Stimulated activated CD4-positive, alpha-beta T cell treated with anti-CD3 and anti-CD28 coated beads, Interleukin-15, amount 100 ng/mL, for 1 hour (primary cell): ENCODE measurements at places on chromosomes 2 and 18.

GRCh38 chr2:106886916-106887758 is 1.2 kb upstream of the ST6GAL2 start:
- no peak for DNase-seq

- no peak for DNase-seq
These were observed 425.5 kb upstream of the PKDCC start for GRCh38 chr2:41622301-41622700.

- DNase-seq, result no peak
These were observed 223.7 kb downstream of the LOXHD1 start for GRCh38 chr18:46433121-46433826.

- no peak for DNase-seq
These were observed 20.6 kb downstream of the MBD2 start for GRCh38 chr18:54203914-54204313.

DNA sequence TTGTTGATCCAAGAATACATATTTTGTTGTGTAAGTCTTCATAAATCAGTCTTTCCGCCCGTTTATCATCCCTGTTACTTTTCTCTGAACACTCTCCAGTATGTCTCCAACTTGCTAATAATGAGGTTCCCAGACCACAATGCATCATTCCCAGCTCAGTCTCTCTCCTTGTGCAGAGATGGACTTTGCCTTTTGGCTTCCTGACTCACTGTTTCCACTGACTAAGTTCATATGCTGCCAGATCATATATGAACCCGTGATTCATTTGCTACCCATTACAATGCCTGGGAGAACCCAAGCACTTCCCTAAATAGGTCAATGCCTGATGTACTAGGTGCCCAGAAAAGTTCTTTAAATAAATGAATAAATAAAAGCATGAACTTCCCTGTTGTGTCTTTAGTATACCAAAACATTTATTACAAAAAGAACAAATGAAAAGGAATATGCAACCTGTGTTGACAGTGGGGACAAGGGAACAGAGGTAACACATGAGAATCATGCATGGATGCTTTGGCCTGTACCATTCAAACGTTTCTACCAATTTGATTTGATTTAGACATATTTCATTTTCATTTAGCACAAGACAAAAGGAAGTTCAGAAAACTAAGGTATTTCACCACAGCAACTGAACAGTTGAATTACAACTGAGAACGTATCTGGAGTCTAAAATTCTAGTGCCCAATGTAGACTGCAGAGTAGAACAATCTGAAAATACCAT is 215.4 kb upstream of the HNRNPA3 start:
- DNase-seq, result no peak

- no peak for DNase-seq
These were observed 49.9 kb upstream of the EML6 start for GRCh38 chr2:54673501-54673998.

DNA sequence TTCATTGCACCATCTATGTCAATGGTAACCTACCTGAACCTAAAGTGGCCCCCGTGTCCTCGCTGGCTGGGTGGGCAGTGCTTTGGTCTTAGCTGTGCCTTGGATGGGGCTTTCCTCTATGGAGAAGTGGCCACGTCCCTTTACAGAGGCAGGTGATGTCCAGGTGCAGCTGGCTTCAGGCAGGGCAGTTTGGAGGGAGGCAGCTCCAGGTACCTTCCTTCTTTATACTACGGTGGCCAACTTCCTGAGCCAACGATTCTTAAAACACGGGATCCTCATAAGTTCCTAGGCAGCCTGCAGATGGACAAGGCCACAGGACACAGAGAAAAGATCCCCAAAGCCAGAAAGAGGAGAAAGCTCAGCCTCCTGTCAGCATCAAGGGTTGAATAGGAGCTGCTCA is 517.3 kb upstream of the HS6ST1 start:
- DNase-seq, result no peak

GRCh38 chr2:199692489-199692888 is 158.5 kb downstream of the FTCDNL1 start:
- DNase-seq, result no peak

- no peak for DNase-seq
These were observed 171.3 kb downstream of the THADA start for GRCh38 chr2:43424262-43425207.

DNA sequence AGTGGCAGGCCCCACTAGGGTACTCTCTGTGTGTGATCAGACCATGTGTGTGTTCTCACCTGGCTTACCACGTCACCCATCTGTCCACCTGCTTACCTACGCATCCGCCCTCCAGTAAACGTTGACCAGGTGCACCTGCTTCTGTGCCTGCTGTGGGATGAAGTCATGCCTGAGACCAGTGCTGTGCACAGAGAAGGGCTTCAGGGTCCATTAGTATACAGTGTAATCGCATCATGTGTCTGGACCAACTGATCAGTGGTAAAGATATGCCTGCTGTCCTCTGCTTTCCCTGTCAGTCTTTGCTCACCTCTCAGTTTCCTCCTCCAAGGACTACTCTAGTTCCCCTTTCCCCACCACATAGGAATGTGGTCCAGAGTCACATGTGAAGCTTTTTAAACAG is 109.3 kb downstream of the FHOD3 start:
- DNase-seq, result no peak

- DNase-seq, result no peak
These were observed 8.7 kb upstream of the CRYGA start for GRCh38 chr2:208172125-208172524.

DNA sequence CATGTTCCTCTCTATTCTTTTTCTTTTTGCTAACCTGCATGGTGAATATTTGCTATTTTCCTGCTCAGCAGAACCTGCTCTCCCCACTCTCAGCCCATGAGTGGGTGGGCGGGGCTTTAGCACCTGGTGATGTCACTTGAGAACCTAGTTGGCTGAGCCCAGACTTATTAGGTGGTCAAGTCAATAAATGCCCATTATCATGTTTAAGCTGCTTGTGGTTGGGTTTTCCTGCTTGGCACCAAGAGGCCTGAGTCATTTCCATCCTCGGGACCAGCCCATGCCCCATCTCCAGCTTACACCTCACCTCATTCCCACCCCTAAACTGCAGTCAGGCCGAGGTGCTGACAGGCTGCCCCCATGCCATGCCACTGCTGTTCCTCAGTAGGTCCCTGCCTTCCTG is 226.6 kb downstream of the ANKRD30B start:
- no peak for DNase-seq

DNA sequence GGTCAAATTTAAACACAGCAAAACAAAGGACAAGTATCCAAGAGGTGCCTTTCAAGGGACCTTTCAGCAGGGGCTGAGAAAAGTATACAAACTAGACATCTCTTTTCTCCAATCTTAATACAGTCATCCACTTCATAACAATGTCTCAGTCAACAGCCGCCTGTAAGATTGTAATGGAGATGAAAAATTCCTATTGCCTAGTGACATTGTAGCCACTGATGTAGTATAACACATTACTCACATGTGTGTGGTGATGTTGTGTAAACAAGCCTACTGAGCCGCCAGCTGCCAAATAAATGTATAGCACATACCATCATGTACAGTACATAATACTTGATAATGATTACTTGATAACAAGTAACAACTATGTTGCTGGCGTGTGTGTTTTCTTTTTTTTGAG is 31.0 kb downstream of the VIT start:
- DNase-seq, result no peak

DNA sequence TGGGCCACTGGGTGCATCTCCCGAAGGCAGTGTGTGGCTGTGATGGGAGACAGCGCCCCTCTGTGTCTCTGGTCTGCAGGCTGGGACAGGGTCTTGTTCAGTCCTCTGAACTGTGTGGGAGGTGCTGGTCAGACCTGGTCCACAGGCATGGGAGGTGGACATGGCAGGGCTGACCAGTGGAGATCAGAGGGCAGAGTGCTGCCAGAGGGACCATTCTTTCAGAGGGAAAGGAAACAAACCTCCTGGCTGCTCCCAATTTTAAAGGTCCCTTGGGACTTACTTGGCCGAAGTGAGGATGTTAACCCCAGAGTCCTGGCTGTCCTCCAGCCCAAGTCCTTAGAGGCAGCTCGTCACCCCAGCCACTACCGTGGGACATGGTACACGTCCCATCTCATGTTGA is 4.0 kb downstream of the CAPN13 start:
- DNase-seq, result no peak

DNA sequence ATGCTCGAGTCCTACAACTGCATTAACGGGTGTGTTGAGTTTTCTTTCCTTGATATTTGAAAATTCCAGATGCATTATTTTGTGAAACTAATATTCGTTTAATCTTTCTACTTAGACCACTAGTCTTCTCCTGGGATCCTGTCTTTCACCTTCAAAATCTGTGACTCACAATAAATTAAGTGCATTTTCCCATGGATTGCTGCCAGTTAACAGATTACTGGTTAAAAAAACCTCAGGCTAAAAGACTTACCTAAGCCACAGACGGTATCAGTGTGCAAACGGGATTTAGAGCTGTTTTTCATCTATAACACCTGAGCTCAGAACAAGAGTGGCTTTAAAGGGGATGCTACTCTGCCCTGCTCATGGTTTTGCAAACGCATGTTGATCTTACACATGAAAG is 10.2 kb downstream of the FECH start:
- no peak for DNase-seq

- no peak for DNase-seq
These were observed 209.2 kb upstream of the SYT4 start for GRCh38 chr18:43486462-43486861.

- DNase-seq, result no peak
These were observed 221.9 kb upstream of the SIX3 start for GRCh38 chr2:44719562-44719961.

- DNase-seq, result no peak
These were observed 214.8 kb downstream of the ZNF521 start for GRCh38 chr18:25137197-25137472.

DNA sequence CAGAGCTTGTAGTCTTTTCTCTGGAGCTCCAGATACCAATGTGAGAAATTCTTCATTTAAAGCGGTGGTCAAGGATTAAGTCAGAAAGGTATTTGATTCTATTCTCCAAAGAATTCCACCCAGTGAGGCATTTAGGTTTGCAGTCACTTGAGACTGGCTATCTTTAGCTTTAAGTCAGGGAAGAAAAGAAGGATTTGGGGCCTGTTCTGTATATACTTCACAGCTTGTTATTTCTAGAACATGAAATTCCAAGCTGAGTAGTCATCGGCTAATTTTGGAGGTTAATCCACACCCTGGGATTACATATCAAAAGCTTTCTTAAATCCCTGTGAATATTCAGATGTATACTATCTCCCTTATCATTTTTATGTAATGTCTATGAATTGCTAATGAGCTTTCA is 39.4 kb downstream of the MYOM1 start:
- DNase-seq, result no peak

DNA sequence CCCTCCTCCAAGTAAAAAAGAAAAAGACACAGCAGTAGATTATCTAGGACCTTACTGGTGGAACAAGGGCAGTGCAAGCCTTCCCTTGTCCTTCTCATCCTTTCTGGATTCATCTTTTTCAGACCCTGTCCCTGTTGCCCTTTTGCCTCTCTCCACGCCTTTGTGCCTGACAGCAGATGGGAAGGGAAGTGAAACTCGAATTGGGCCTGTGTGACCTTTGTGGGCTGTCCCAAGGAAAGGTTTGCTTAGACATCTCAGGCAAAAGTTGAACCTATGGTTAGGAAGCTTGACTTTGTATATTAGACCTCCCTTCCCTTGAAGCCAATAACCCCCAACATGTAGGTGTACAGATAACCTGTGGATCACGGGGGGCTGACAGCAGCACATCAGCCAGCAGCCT is 185.3 kb downstream of the PRKCE start:
- DNase-seq, result no peak

GRCh38 chr2:43513796-43514195 is 82.0 kb downstream of the THADA start:
- no peak for DNase-seq

GRCh38 chr2:70248181-70248847 is at the start of gene TIA1:
TSS of gene TIA1 (minus strand) at chr2:70248628. CDS start at chr2:70248430, 198 bp downstream.
- DNase-seq, result peak; percentile 97

DNA sequence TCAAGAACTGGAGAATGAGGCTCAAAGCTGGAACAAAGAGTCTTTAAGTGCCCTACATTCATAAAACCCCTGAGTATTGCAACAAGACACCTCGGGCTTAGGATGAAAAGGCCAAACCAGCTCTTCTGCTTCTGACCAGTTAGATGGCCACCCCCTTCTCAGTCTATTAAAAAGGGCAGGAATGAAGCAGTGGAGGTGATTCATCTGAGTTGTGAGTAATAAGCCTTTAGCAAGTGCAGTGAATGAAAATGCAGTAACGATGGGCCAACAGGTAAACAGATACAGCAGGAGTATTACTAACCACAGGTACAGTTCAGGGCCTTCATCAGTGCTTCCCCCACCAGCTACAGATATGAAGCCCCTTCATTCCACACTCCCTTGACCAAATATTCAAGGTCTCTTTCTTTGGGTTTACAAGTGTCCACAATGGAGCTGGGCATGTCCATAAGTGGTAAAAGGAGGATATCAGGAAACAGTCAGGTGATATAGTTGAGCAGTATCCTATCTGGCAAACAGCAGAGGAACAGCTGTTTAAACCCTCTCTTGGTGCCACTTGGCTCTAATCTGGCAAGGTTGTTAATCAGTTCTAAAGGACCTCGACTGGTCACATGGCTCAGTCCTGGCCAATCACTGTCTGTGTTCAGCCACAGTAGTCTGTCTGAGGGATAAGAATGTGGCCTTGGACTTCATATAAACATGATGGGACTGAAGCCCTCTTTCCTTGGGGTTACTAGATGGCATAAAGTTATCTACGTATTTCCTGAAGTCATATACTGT is 17.8 kb downstream of the SERPINB13 start:
- no peak for DNase-seq

DNA sequence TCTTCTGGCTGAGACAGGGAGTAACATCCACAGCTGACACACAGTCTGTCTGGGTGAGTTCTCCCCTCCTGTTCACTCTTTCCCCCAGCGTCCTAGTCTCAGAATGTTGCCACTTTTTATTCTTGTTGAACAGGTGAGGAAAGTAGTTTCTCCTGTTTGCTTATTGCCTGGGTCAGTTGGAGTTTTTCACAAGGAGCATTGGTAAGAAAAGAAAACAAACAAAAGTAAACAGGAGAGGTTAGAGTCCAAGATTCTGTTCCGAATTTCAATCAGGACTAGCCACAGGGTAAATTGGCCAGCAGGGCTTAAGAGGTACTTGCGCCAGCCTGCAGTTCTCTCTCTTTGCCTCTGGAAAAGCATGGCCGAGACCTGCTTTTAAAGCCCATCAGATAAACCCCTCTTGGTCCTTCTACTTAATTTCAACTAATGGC is 255.0 kb upstream of the EPAS1 start:
- no peak for DNase-seq

DNA sequence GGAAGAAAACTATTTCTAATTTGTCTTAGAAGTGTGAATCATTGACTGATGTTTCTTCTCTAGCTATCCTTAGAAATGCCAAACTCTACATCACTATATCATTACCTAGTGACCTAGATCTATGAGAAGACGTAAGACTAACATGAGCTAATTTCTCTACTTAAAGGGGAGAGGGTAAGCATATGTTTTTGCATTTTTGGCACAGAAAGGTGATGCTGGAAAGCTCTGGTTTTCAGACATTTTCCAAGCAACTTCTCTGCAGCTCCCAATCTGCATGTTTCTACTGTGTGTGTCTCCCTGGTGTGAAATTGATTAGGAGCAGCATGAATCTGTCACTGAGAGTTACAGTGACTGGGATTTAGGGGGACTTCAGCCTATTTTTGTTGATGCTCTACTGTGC is 235.2 kb upstream of the LINC00305 start:
- DNase-seq, result no peak

GRCh38 chr18:57353940-57354461 is 1.6 kb downstream of the ST8SIA3 start:
- DNase-seq, result no peak

- DNase-seq, result no peak
These were observed 119.5 kb upstream of the MCFD2 start for GRCh38 chr2:47034973-47035609.

GRCh38 chr18:56390626-56391025 is 247.8 kb downstream of the TXNL1 start:
- DNase-seq, result no peak

GRCh38 chr2:137764646-137765045 is 199.6 kb upstream of the HNMT start:
- no peak for DNase-seq
